ENCODE measurements at places on chromosomes 1 and 21.

- no peak for DNase-seq
Observed at GRCh38 chr1:152520561-152521090, 6.3 kb downstream of the CRCT1 start.

DNA sequence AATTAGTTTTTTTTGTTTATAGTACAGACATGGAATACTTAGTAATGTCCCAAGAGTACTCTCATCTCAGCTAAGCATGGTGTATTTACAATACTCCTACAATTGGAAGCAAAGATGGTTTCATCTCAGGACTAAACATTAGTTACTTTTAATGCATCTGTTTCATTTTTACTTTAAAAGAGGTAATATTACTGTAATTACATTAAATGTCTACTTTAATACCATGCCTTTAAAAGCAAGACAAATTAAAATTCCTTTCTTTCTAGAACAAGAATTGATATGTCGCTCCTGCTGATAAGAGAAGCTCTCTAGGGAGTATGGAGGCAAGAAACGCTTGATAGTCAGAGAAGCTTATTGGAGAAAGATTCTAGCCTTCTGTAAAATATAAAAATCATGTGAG, 284.9 kb upstream of the ADAMTS5 start:
- no peak for DNase-seq

DNA sequence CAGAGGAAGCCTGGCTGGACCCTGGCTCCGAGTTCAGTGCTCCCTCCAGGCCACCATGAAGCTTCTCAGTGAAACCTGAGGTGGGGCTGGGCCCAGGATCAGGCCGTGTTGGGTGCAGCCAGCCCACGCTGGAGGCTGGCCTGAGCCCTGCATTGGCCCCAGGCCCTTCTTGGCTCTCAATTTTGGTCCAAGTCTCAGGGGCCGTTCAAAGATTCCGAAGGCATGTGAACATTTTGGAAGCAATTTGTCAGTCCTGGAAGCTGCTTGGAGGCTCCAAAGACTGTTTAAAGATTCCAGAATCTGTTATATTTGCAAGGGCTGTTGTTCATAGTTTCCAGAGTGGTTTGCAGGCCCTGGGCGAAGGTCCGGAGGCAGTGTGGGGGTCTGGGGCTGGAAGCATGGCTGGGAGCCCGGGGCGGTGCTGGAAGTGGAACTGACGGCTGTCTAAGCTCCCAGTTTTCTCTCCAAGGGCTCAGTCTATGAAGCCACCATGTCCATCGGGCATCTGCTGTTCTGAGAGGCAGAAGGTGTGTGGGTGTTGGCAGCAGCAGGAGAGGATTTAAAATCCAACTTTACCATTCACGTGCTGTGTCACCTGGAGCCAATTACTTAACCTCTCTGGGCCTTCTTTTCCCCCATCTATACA, 104.9 kb downstream of the EPHB2 start:
- no peak for DNase-seq

DNA sequence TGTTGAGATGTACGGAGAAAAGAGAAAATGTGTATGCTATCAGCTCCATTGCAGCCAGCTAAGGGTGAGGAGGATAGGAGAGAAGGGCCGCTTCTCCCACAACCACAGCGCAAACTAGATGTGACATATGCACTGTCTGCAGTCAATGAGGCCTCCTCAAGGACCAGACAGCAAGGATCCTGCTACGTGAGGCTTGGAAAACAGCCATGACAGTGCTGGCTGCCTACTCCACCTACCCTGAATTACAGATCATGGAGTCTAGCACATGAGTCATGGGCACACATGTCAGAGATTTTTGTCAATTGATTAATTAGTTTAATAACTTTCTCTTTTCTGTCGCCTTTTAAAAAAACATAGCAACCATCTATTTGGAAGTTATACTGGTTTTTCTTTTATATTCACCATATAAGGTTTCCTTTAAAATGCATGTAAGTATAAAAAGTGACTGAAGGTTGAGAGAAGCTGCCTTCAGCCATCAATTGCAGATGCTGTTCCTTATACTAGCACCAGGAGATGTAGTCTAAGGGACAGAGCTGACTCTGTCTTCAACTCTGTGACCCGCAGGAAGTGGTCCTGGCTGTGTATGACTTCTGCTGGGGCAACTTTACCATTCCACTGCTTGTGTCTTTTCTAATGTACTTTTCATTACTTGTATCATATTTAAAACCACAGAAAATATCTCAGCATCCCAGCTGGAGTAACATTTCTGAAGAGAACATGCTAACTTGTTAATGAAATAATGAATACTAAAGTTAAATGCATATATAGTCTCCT, 3.1 kb downstream of the VPS26C start:
- DNase-seq = no peak

DNA sequence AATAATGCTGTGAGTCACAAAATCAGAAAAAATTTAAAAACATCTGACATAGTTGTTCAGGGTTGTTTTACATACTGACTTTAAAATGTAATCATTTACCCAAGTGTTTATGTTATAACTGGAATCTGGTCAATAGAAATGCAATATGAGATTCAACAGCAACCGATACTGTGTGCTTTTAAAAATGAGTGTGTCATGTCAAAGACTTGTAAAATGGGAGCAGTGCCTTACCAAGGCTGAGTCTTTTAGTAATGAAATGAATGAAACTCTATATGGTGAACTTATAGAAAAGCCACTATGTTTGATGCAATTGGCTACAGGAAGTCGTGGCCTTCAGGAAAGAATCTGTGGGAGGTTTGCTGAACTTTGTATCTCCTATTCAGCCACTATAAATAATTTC, 570.2 kb downstream of the DPYD start:
- no peak for DNase-seq

- DNase-seq = no peak
Observed at GRCh38 chr1:107181253-107181969, 40.6 kb downstream of the NTNG1 start.

DNA sequence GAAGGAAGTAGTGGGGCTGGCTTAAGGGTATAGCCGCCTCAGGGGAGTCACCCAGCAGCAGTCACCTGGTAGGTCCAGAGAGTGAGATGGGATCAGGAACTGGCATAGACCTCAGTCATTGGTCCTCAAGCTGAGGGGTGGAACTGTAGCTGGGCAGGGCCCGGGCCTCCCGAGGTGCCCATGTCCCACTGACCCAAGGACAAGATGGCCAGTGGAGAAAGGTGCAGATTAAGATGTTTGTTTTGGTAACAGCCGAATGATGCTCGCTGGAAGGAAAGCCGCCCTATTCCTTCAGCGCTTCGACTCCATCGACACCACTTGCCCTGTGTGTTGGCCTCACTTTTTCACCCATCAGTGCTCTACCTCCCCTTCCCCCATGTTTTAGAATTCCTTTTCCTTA, 16.4 kb downstream of the COL9A2 start:
- DNase-seq = no peak

- no peak for DNase-seq
Observed at GRCh38 chr1:46492871-46493270, 3.2 kb downstream of the DMBX1 start.

DNA sequence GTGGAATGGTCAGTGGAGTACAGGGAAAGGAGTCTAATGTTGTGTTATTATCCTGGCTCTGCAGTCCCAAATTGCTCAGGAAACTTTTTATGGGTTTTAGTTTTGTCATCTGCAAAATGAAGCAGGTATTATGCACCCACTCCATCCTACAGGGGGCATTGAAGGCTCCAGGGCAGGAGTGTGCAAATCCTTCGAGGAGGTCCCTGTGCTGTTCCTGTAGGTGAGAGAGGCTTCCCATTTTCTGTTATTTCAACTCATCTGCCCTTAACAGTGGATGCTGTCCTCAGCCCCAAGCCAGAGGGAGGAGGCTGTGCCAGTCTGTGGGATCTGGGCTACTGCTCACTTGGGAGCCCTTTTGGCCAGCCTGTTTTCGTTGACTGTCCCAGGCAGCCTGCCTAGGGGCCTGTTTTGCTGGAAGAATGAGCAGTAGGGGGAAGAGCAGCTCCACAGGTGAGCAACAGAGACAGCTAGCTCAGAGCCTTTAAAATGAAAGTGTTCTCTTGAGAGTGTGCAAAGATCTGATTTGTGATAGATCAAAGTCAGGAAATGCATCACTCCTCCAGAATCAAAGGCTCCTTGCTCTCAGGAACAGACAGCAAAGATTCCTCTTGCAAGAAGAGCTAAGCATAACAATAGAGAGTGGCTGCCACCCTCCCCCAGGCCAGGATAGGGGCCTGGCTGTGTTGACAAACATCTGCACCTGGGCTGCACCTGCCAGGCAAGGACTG, 317.6 kb upstream of the PROX1 start:
- DNase-seq = no peak

GRCh38 chr1:30662291-30662840, 61.0 kb downstream of the MATN1 start:
- no peak for DNase-seq

DNA sequence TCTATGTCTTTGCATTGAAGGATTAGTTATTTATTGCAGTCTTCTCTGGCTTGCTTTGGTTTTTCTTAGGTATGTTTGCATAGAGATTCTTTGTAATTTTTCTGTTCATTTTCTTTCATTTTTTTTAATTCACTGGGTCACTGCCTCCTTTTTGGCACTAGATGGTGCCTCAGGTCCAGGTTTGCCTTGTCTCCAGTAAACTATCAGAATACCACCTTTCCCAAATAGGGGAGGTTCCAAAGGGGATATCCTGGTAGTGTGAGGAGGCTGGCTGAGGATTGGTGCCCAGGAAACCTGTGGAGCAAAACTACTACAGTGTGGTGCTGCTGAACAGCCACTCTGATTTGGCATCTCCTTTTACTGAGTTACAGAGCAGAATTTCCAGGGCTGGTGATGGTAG, 257.1 kb downstream of the KCTD3 start:
- DNase-seq = peak; percentile 30

GRCh38 chr1:119600976-119601375, 47.1 kb downstream of the ZNF697 start:
- no peak for DNase-seq

GRCh38 chr1:202649553-202650392, 60.5 kb downstream of the SYT2 start:
- no peak for DNase-seq

DNA sequence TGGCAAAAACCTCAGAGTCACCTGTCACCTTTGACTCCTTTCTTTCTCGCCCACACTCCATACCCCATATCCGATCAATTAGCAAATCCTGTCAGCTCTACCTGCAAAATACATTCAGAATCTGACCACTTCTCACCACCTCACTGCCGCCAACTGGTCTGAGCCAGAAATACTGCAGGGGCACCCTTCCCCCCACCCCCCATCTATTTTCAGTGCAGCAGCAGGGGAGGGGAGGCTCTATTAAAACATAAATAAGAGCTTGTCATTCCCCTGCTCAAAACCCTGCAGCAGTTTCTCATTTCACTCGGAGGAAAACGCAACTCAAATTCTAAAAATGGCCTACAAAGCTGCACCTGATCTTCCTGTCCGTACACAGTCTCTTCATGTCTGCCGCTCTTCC, 3.9 kb downstream of the PKLR start:
- no peak for DNase-seq

DNA sequence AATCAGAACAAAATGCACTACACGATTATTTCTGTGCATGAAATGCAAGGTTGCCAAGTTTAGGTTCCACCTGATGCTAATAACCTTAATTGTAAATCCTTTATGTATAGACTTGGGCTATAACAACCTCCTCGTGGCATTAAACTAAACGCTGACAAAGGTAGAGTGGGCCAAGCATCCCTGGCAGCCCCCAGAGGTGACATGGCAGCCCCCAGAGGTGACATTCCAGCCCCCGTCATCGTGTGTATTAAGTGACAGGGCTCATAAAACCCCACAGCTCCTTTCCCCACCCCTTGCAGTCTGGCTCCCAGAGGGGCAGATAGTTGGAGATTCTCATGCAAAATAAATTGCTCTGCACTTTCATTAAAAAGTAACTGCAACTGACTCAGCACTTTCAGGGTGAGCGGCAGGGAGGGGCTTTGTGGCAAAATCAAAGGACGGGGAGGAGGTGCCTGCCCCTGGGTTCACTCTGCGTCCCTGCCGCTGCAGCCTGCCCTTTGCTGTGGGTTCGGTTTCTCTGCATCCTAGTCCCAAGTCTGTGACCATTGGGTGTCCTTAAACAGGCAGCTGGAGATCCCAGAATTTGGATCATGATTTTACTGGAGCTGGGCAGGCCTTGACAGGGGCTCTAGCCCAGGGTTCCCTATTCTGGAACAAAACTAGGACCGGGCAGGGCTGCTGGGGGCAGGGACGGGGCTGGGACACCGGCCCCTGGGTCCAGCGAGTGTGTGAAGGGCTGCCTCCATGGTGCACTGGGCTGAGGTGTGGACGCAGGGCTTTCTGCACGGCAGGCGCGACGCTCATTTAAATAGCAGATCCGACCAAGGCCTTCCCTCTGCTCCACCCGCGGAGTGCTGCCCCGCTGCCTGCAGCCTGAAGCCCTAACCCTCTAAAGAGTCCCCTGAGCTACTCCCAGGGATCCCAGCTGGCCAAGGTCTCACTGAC, 234.9 kb upstream of the VAMP3 start:
- no peak for DNase-seq

DNA sequence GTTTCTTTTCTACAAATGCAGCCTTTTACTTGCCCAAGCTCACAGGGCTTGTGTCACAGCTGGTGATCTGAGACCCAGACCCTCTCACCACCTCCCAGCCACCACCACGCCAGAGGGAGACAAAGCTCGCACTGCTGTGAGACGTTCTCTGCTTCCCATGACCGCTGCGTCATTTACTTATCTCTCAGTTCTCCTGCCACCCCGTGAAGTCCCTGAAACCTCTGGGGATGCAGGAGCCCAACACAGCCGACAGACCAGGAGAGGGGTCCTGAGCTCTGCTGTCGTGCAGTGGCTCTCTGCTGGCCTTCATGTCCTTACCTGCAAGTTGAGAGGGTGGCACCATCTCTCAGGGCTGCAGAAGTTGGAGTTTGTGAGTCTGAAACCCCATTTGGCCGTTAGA, 77.7 kb downstream of the SLC16A1 start:
- no peak for DNase-seq

DNA sequence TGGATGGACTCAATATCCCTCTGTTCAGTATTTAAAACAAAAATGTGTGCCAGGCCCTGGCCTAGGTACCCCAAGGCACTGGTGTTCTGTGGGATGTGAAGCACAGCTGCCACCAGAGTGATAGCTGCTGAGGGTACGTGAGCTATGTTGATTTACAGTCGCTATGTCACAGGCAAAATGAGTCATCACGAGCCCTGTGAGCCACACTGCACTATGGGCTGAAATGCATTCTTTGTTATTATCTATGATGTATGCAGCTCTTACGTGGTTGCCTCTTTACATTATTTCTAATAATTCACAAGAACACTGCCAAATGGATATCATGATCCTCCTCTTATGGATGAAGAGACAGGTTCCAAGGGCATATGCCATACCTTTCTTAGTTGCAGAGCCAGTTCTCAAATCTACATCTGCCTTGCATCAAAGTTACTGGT, 2.1 kb downstream of the TEX38 start:
- peak; percentile 45 for DNase-seq
